Hematopoietic multipotent progenitor cell treated with erythropoietin and hydrocortisone succinate and interleukin-3 and kit ligand, for 8 days (in vitro differentiated cells): ENCODE measurements at places on chromosomes 16 and 17.

GRCh38 chr16:72894293-72895151 lies 153.4 kb downstream of the ZFHX3 start:
- DNase-seq, result no peak

GRCh38 chr16:23901178-23902033 lies 65.6 kb downstream of the PRKCB start:
- DNase-seq, result peak; percentile 97

GRCh38 chr16:26643519-26643918 lies 423.2 kb upstream of the C16orf82 start:
- DNase-seq, result no peak

DNA sequence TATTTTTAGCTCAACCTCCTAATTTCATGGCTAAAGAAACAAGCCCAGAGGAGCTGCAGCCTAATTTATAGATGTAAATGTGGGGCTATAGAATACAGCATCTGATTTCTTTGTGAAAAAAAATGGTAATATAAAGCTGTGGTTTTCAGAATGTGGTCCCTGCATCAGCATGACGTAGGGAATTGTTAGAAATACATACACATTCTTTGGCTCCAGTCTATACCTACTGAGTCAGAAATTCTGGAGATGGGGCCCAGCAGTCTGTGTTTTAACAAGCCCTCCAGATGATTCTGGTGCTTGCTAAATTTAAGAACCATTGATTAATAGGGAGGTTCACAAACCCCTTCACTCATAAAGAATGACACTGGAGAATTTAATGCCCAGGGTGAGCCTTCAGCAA lies 18.1 kb upstream of the MYH8 start:
- DNase-seq, result no peak

GRCh38 chr16:56983211-56983751 lies 6.1 kb upstream of the NLRC5 start:
- DNase-seq, result no peak

DNA sequence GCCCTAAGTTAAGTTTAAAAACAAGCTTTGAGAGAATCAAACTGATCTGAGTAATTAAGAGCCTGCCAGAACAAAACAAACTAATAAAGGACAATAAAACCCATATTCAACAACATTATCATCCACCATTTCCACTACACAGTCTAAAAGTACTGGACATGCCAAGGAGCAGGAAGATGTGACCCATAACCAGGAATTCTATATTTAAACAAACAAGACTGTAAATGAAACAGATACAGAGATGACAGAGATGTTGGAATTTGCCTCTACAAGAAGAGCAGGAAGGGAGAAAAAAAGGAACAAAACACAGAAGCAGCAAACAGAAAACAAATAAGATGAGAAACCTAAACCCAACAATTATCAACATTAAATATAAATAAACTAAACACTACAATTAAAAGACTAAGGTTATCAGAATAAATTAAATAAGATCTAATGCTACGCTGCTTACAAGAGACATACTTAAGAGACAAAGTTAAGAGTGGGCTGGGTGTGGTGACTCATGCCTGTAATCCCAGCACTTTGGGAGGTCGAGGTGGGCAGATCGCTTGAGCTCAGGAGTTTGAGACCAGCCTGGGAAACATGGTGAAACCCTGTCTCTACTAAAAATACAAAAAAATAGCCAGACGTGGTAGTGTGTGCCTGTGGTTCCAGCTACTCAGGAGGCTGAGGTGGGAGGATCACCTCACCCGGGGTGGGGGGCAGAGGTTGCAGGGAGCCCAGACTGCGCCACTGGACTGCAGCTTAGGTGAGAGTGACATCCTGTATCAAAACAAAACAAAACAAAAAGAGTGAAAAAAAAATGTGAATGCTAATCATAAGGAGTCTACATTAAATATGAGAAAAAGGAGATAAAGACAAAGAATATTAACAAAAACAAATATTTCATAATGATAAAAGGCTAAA lies 50.6 kb downstream of the CREBBP start:
- DNase-seq, result no peak

DNA sequence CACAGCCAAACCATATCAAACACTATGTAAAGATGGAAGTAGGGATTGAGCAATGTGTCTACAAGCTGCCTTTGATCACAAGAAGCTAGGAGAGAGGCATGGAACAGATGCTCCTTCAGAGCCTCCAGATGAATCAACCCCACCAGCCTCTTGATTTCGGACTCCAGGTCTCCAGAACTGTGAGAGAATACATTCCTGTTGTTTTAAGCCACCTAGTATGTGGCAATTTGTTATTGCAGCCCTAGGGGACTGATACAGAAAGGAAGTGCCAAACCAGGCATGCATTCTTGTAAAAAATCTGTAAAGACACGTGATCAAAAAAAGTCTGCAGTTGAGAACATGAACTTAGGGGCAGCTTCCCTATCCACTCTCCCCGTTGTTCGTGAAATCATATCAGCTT lies 91.1 kb downstream of the C17orf67 start:
- no peak for DNase-seq

- no peak for DNase-seq
Observed at GRCh38 chr17:30952638-30953393, 18.0 kb upstream of the RNF135 start.

DNA sequence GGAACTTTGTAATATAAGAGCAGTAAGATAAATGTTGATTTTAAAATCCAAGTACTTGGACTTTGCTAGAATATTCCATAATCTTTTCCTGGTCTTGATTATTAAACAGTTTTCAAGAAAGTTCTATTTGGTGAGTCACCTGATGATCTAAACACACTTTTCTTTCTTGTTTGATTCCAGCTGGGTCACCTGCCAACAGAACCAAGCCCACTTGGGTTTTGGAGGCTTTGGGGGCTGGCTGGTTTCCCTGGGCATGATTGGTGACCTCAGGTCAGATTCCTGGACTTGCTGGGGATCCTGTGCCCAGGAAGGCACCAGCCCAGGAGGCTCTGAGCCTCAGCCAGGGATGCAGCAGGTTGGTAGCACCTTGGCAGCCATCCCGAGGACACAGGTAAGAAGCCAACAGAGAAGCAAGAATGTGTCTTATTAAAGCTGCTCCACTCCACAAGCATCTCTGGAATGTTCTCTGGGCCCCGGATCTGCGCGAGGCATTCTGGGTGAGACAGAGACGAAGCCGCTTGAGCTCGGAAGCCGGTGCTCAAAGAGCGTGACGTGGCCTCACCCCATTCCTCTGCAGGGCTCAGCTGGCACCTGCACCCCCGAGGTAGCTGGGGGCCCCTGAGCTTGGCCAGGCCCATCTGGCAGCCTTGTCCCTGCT lies 3.1 kb upstream of the TEX19 start:
- no peak for DNase-seq

DNA sequence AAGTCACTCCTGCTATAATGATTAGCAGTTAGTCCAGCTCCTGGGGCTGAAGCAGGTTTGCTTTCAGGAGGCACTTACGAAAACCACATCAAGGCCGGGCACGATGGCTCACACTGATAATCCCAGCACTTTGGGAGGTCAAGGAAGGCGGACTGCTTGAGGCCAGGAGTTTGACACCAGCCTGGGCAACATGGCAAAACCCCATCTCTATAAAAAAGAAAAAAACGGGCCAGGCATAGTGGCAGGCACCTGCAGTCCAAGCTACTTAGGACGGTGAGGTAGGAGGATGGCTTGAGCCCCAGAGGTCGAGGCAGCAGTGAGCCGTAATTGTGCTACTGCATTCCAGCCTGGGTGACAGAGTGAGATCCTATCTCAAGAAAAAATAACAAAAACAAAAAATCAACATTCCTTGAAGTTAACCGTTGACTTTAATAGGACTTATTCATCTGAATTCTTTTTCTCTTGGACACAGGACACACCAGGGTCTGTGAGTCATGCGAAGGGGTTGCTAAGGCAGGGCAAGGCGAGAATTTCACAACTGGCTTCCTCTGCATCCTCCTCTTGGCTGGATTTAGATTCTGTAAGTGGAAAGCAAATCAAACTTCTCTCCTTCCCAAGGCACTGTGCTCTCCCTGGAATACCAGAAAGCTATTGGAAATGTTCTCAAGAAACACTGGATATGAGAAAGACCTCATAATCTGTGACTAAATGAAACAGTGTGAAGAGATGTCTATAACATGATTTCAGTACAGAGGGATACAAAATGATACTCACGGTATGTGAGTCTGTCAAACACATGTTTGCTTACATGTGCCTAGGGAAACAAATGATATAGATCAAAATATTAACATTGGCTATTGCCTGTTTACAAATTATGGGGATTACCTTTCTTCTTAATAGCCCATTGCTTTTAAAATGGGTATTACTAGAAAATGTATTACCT lies 99.5 kb downstream of the SYCE1L start:
- DNase-seq, result no peak

DNA sequence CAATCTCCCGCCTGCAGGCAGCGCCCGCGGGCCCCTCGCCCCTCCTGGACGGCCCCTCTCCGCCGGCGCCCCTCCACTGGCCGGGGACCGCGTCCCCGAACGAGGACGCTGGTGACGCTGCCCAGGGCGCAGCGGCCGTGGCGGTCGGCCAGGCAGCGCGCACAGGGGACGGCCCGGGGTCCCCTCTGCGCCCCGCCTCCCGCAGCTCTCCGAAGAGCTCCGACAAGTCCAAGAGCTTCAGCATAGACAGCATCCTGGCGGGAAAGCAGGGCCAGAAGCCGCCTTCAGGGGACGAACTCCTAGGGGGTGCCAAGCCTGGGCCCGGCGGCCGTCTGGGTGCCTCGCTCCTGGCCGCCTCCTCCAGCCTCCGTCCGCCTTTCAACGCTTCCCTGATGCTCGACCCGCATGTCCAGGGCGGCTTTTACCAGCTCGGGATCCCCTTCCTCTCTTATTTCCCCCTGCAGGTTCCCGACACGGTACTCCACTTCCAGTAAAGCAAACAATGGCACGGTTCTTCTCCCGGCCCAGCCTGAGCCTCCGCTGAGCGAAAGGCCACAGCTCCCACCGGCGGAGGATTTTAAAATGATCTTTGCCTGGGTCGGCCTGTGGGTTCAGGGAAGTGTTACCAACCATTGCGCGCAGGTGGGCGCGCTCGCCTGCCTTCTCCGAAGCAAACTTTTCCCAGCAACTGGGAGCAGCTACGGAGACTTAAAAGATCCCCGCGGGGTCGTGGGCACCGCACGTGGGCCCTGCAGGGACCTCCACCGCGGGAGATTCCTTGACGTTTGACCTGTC lies 1.1 kb downstream of the FOXL1 start:
- no peak for DNase-seq

GRCh38 chr17:71798701-71799100 lies 322.1 kb upstream of the SOX9 start:
- DNase-seq, result no peak

GRCh38 chr16:56547949-56548567 lies 16.8 kb upstream of the MT4 start:
- no peak for DNase-seq
